ENCODE measurements at places on chromosomes 6 and 20.

DNA sequence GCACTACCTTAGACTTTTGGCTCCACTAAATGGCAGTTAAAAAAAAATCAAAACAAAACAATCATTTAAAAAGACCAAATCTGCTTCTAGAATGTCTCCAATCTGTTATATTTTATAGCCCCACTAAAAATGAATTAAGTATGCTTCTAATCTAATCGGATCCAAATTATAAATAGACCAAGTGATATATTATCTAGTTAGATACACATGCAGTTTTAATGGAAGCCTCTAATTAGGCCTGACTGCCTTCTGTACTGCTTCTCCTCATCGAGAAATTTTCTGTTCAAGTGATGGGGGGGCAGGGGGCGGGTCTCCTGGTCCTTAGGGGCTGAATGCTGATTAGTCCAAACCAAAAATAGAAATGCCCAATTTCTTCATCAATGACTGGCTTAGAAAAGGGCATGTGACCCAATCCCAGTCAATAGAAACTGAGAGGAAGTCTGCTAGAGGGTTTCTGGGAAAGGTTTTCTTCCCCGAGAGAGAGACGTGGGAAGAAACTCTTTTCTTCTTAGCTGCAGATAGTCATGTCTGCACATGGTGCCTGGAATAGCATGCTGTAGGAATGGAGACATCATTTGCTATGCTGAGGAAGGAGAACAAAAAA, 6.9 kb downstream of the SESN1 start:
- no peak for DNase-seq

- DNase-seq, result no peak
Measured at GRCh38 chr6:167548451-167548850, 223.6 kb downstream of the TTLL2 start.

DNA sequence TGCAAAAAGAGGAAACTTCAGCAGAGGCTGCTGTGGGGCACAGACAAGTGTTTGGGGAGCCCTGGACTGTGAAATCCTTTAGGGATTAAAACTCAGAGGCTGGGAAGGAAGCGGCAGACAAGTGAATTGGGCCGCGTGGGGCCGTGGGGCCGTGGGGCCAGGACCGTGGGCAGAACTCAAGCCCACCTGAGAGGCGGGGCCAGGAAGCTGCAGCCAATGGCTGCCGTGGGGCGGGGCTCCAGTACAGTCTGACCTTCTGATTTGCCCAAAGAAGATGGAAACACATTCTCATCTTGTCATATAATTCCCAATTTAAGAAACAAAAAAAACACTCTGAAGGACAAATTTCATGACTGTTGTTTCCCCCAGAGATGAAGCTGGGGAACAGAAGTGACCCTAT, 55.4 kb downstream of the ANKRD60 start:
- no peak for DNase-seq

DNA sequence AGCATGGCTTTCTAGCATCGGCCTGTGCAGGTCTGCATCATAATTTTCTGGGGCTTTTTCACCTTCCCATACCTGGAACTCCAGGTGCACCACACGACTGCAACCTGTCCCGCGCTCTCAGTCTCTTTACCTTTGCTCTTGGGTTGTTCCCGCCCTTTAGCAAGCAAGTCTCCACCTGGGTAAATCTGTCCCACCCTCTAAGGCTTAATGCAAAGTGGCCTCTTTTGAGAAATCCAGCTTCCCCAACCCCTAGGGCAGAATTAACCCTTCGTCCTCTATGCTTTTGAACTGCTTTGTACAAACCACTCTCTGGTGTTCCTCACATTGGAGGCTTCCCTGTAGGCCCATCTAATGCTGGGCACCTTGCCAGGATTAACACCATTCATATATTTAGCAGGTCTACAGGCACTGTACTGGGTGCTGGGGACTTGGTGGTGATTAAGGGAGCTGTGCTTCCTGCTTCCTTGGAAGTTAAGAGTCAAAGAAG, 2.8 kb downstream of the ITPR3 start:
- no peak for DNase-seq
